ENCODE measurements at places on chromosomes 11 and 22.

DNA sequence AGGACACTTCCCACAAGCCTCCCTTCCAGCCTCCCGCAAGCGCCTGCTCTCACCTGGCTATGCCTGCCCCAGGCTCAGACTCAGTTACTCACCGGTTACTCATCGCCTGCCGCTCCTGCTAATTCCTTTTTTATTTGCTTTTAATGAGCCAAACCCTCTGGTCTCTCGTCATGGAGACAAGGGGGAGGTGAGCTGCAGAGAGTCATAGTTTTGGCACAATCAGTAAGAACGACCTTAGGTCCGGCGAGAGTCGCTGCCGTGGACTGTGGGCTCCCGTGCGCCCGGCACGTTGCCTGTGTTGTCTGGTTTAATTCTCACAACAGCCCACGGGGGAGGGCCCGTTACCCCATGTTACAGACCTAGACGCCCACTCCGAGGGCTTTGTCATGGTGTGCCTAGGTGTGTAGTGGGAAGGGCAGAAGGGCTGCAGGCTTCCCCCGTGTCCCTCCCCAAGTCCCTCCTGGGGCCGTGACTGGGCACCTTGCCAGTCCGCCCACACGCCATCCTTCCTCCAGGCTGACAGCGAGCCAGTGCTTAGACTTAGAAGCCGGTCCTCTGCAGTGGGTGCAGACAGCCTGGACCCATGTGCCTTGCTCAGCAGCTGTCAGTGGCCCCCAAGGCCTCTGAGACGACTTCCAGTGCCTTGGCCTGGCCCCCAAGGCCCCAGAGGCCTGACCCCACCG, 42.2 kb downstream of the WNT7B start:
- H3K36me3 ChIP-seq = peaks cover 12% of the 10 kb centered on the region
- H3K4me1 ChIP-seq = peaks cover 12% of the 10 kb centered on the region
- H3K27ac ChIP-seq = peak overlapping the region; percentile 69
- no peak overlapping the region for H3K4me3 ChIP-seq
- no peak for DNase-seq

DNA sequence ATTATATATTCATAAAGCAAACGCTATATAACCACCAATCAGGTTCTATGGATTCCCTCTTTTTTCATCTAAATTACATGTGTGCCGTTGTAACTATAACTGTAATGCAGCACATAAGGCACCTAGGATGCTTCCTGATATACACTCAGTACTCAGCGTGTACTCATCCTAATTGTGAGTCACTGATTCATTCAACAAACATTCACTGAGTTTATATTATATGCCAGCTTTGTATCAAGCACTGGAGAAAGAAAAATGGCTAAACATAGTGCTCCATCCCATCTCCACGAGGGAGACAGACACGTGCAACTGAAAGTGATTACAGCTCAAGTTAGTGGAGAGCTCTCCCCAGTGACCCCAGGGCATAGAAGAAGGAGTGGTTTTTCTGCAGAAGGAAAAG, 49.9 kb upstream of the SYN3 start:
- peaks cover 44% of the 10 kb centered on the region for H3K27me3 ChIP-seq
- no peak overlapping the region for H3K4me3 ChIP-seq
- H3K4me1 ChIP-seq = no peaks in the 10 kb centered on the region
- DNase-seq = no peak
- no peak overlapping the region for H3K27ac ChIP-seq

- no peak overlapping the region for H3K4me3 ChIP-seq
- no peaks in the 10 kb centered on the region for H3K27me3 ChIP-seq
- H3K27ac ChIP-seq = no peak overlapping the region
- H3K4me1 ChIP-seq = peaks cover 12% of the 10 kb centered on the region
- no peak for DNase-seq
Observed at GRCh38 chr11:111513240-111513605, 1.0 kb upstream of the BTG4 start.

DNA sequence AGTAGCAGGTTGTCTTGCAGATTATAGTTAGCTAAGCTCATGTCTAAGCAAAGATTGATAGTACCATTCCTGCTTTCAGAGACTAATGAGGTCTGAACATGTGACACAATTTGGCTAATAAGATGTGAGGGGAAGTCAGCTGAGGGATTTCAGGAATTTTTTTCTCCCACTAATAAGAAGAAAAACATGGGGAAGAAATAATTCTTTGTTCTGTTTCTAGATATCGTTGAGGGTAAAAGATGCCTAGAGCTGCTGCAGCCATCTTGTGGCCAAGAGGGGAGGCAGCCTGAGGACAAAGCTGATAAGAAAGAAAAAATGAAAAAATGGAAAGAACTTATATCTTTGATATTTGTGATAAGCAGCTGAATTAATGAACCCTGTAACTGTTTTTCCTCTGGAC, 1334.4 kb downstream of the LRRC4C start:
- H3K4me3 ChIP-seq = no peak overlapping the region
- no peaks in the 10 kb centered on the region for H3K27me3 ChIP-seq
- no peak overlapping the region for H3K27ac ChIP-seq

DNA sequence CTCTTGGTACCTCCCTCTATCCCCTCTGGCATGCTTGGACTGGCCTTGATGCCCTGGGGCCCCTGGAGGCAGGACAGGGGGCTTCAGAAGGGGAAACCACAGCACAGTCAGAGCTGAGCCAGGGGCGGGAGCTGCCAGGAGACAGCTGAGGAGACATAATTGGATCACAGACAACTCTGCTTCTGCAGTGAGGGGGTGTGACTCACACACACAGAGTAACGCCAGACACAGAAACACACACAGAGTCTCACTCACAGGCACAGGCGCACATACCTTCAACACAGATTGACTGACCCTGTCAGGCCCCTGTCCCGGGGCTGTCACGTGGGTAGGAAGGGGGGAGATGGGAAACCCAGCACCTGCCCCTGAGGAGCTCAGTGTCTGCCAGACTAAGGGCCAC, 20.6 kb downstream of the STARD10 start:
- H3K27me3 ChIP-seq = no peaks in the 10 kb centered on the region
- DNase-seq = no peak
- H3K27ac ChIP-seq = peak overlapping the region; percentile 72
- no peaks in the 10 kb centered on the region for H3K36me3 ChIP-seq
- H3K4me1 ChIP-seq = peaks cover 17% of the 10 kb centered on the region

DNA sequence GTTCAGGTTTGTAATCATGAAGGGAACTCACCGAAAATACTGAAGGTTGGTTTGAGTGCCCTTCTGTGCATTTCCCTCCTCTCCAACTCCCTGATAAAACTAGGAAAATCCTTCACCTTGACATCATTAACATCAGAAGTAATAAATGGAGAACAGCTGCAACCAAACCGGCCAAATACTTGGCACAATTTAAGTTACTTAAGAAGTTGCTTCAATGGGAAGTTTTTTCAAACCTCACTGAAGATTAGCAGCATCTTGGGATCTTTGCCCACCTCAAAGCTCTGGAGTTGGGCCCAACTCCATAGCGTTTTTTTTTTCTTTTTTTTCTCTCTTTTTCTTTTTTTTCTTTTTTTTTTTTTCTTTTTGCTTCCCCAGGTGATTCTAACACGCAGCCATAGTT, 784.8 kb downstream of the KCNA4 start:
- no peak for DNase-seq
- H3K4me3 ChIP-seq = no peak overlapping the region
- H3K4me1 ChIP-seq = no peaks in the 10 kb centered on the region
- H3K27ac ChIP-seq = no peak overlapping the region
- H3K27me3 ChIP-seq = no peaks in the 10 kb centered on the region

GRCh38 chr11:46293641-46294103, 16.2 kb downstream of the CREB3L1 start:
- no peak overlapping the region for H3K27ac ChIP-seq
- H3K36me3 ChIP-seq = no peaks in the 10 kb centered on the region
- no peak overlapping the region for H3K4me3 ChIP-seq
- DNase-seq = no peak
- peaks cover 49% of the 10 kb centered on the region for H3K27me3 ChIP-seq

GRCh38 chr11:77590194-77590782, 535 bp downstream of the AQP11 start:
- peak overlapping the region; percentile 77 for H3K4me3 ChIP-seq
- H3K27me3 ChIP-seq = no peaks in the 10 kb centered on the region
- H3K36me3 ChIP-seq = no peaks in the 10 kb centered on the region
- peak overlapping the region; percentile 67 for H3K27ac ChIP-seq

DNA sequence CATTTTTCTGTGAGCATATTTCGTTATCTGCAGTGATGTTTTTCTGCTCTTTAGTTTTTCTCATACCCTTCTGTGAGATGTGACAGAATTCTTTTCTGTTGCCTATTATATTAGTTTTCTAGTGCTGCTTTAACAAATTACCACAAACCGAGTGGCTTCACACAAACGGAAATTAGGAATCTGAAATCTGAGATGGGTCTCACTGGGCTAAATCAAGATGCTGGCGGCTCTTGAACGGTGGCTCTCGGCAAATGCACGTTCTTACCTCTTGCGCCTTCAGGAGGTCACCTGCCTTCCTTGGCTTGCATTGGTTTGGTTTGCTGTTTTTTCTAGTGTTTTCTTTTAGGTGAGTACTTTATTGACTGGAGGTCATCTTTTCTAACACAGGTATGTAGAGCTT, 13.0 kb downstream of the ZBED4 start:
- H3K4me3 ChIP-seq = no peak overlapping the region
- no peaks in the 10 kb centered on the region for H3K27me3 ChIP-seq
- no peaks in the 10 kb centered on the region for H3K4me1 ChIP-seq
- no peaks in the 10 kb centered on the region for H3K36me3 ChIP-seq
- H3K27ac ChIP-seq = no peak overlapping the region

DNA sequence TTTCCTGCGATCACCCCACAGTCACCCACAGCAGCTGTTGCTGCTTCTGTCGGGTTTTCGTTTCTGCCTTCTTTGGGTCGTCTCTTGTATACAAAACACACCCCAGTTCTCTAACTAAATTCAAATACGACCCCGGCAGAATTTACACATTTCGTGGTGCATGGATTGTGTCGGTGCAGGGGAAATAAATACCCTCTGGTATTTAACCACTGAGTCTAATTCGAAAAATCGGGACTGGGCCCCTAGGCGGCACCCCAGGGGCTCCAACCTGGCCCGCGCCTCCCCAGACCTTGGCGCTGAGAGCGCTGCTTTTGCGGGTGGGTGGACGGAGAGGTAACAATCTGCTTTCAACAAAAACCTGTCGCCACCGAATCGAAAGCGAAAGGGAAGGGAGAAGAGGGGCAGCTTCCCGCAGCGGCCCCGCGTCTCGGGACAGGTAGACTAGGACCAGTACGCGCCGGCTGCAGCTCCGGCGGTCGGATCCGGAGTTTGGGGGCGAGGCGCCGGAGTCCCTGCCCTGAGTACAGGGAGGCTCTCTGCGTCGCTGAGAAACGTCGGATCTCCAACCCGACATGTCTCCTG, 4.4 kb downstream of the ALX4 start:
- H3K27ac ChIP-seq = no peak overlapping the region
- H3K4me3 ChIP-seq = peak overlapping the region; percentile 57
- H3K36me3 ChIP-seq = no peaks in the 10 kb centered on the region
- peaks cover 28% of the 10 kb centered on the region for H3K4me1 ChIP-seq

- H3K27me3 ChIP-seq = no peaks in the 10 kb centered on the region
- no peak overlapping the region for H3K27ac ChIP-seq
- no peak overlapping the region for H3K4me3 ChIP-seq
- no peak for DNase-seq
- H3K4me1 ChIP-seq = no peaks in the 10 kb centered on the region
- H3K36me3 ChIP-seq = no peaks in the 10 kb centered on the region
Observed at GRCh38 chr11:106770489-106771085, 247.7 kb downstream of the GUCY1A2 start.

DNA sequence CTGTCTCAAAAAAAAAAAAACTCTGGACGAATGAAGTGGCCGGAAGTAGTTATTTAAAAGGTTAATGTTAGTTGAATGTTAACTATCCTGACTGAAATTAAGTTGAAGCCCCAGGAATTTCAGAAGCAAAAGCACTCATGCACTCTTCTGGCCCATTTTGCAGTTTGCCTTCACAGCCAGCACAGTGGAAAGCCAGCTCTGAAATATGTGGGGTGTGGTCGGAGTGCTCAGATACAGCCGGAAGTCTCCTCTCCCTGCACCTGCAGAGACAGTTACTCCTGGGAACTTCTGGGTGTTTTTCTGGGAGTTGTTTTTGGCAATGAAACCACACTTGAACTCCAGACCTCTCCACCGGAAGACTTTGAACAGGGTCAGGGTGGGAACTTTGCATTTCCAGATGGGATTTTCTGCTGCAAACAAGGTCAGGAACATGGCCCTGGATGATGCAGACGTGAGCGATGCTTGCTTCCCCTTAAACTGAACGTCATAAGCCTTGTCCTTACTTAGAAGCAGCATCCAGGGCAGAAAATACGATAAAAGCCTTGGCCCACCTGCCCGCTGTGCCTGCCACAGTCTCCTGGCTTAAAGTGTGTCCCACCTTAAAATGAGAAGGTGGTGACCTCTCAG, 21.5 kb upstream of the CABP2 start:
- no peaks in the 10 kb centered on the region for H3K27me3 ChIP-seq
- no peak for DNase-seq
- no peaks in the 10 kb centered on the region for H3K36me3 ChIP-seq
- H3K4me1 ChIP-seq = no peaks in the 10 kb centered on the region

GRCh38 chr11:92329137-92329536, 104.5 kb downstream of the FAT3 start:
- H3K4me3 ChIP-seq = no peak overlapping the region
- H3K4me1 ChIP-seq = no peaks in the 10 kb centered on the region
- no peaks in the 10 kb centered on the region for H3K27me3 ChIP-seq
- no peak for DNase-seq

GRCh38 chr11:121589946-121590537, 137.3 kb upstream of the SORL1-AS1 start:
- peaks cover 8% of the 10 kb centered on the region for H3K4me1 ChIP-seq
- no peak overlapping the region for H3K27ac ChIP-seq
- no peaks in the 10 kb centered on the region for H3K36me3 ChIP-seq
- DNase-seq = no peak
- H3K4me3 ChIP-seq = no peak overlapping the region
- H3K27me3 ChIP-seq = no peaks in the 10 kb centered on the region

- H3K36me3 ChIP-seq = no peaks in the 10 kb centered on the region
- H3K27me3 ChIP-seq = no peaks in the 10 kb centered on the region
- no peak overlapping the region for H3K27ac ChIP-seq
- peaks cover 55% of the 10 kb centered on the region for H3K4me1 ChIP-seq
- no peak for DNase-seq
Observed at GRCh38 chr11:20008190-20008870, 151.9 kb downstream of the DBX1 start.

- H3K4me1 ChIP-seq = no peaks in the 10 kb centered on the region
- H3K4me3 ChIP-seq = no peak overlapping the region
- no peak for DNase-seq
- peaks cover 46% of the 10 kb centered on the region for H3K36me3 ChIP-seq
- H3K27ac ChIP-seq = no peak overlapping the region
Observed at GRCh38 chr11:34145847-34146381, 40.5 kb downstream of the NAT10 start.

DNA sequence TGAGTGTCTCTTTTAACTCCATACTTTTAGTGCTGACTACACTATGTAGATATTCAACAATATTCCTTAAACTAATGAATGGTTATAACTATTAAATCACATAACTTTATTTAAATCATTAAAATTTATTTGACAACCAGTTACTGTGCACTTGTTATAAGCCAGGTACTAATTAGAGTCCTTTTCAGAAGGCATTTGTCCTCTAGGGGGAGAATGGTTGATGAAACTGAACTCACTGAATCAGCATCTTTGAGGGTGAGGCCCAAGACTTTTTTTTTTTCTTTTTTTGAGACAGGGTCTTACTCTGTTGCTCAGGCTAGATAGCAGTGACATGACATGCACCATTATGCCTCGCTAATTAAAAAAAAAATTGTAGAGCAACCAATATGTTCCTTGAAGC, 515.6 kb upstream of the CCDC90B start:
- H3K27me3 ChIP-seq = no peaks in the 10 kb centered on the region
- no peaks in the 10 kb centered on the region for H3K36me3 ChIP-seq
- H3K4me1 ChIP-seq = no peaks in the 10 kb centered on the region
- no peak overlapping the region for H3K27ac ChIP-seq
- H3K4me3 ChIP-seq = no peak overlapping the region
- no peak for DNase-seq

Data from esophagus squamous epithelium (tissue), 5 donors.